ENCODE measurements at places on chromosomes 3 and 15. TPM values are rescaled to one million over a fixed set of nuclear protein-coding genes. Genes with fewer than 3 reads are reported as not detected.

LSAMP gene
- total RNA-seq, result 0.18 TPM

NAALADL2 gene
- total RNA-seq, result 0.23 TPM

ACP3 gene
- total RNA-seq, result not detected

TRH gene
- not detected for total RNA-seq

CCRL2 gene
- 0.18 TPM for total RNA-seq

ABCC5 gene
- total RNA-seq, result 14.2 TPM

UBA5 gene
- 23.3 TPM for total RNA-seq

CPNE4 gene
- total RNA-seq, result 4.0 TPM

BFSP2 gene
- total RNA-seq, result not detected

GOLGA6L6 gene
- not detected for total RNA-seq

IQCF5 gene
- not detected for total RNA-seq

TERC gene
- total RNA-seq, result 0.35 TPM

CCDC13 gene
- total RNA-seq, result 0.29 TPM

PLXNA1 gene
- 26.3 TPM for total RNA-seq

SPINT1 gene
- total RNA-seq, result 0.85 TPM

TRAIP gene
- 15.6 TPM for total RNA-seq

LRRC28 gene
- 14.1 TPM for total RNA-seq

CPN2 gene
- total RNA-seq, result not detected

SV2B gene
- 0.05 TPM for total RNA-seq
